ENCODE measurements at places on chromosomes 4 and X. TPM values are rescaled to one million over a fixed set of nuclear protein-coding genes. Genes with fewer than 3 reads are reported as not detected.
A peak's percentile ranks its signal among the peaks of the same experiment; 100 is the strongest.

TXLNG gene
- 22.4 TPM for total RNA-seq

USP26 gene
- total RNA-seq = not detected

DSPP gene
- total RNA-seq = not detected

BGN gene
- total RNA-seq = not detected

APLN gene
- 0.11 TPM for total RNA-seq

GRCh38 chr4:111330786-111331185 is 707.9 kb upstream of the PITX2 start:
- H3K27ac ChIP-seq = no peak overlapping the region
- DNase-seq = no peak
- H3K36me3 ChIP-seq = no peaks in the 10 kb centered on the region
- no peaks in the 10 kb centered on the region for H3K4me1 ChIP-seq
- no peaks in the 10 kb centered on the region for H3K27me3 ChIP-seq

- H3K36me3 ChIP-seq = no peaks in the 10 kb centered on the region
- no peak overlapping the region for H3K27ac ChIP-seq
- H3K4me3 ChIP-seq = no peak overlapping the region
- H3K27me3 ChIP-seq = peaks cover 14% of the 10 kb centered on the region
- H3K4me1 ChIP-seq = peaks cover 6% of the 10 kb centered on the region
- DNase-seq = no peak
These were observed 141.2 kb upstream of the ZIC3 start for GRCh38 chrX:137424679-137425078.

GRCh38 chrX:31213941-31214340 is 142.1 kb upstream of the FTHL17 start:
- DNase-seq = no peak
- H3K4me1 ChIP-seq = no peaks in the 10 kb centered on the region
- no peaks in the 10 kb centered on the region for H3K27me3 ChIP-seq
- H3K36me3 ChIP-seq = no peaks in the 10 kb centered on the region

DNA sequence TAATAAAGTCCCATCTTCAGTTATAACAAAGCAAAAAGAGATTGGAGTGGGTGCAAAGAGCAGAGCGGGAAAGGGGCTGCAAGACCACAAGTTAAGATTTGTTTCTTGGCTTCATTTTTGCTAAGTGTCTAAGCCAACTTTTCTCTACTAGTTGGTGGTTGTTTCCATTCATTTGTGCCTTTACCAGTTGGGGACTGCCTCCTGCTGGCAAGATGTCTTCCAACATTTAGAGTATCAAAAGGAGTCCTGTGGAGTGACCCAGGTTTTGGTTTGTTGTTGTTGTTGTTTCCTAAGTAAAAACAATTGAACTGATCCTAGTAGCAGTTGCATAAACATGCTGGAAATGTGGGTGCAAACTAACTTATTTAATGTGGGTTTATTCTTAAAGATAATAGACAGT is 121.1 kb downstream of the SPATA18 start:
- DNase-seq = no peak
- H3K27me3 ChIP-seq = no peaks in the 10 kb centered on the region
- no peak overlapping the region for H3K4me3 ChIP-seq
- H3K4me1 ChIP-seq = no peaks in the 10 kb centered on the region
- no peak overlapping the region for H3K27ac ChIP-seq

GRCh38 chrX:129981752-129982299 is 609 bp upstream of the BCORL1 start:
- peak overlapping the region; percentile 41 for H3K4me3 ChIP-seq
- H3K36me3 ChIP-seq = no peaks in the 10 kb centered on the region

- H3K27ac ChIP-seq = no peak overlapping the region
- DNase-seq = no peak
- no peaks in the 10 kb centered on the region for H3K4me1 ChIP-seq
- H3K36me3 ChIP-seq = no peaks in the 10 kb centered on the region
- H3K4me3 ChIP-seq = no peak overlapping the region
These were observed 32.1 kb upstream of the PAGE1 start for GRCh38 chrX:49727847-49728246.

GRCh38 chrX:18031726-18032375 is 170.8 kb upstream of the RAI2 start:
- no peak for DNase-seq
- no peak overlapping the region for H3K27ac ChIP-seq
- H3K4me1 ChIP-seq = no peaks in the 10 kb centered on the region
- no peaks in the 10 kb centered on the region for H3K27me3 ChIP-seq
- no peaks in the 10 kb centered on the region for H3K36me3 ChIP-seq
- H3K4me3 ChIP-seq = no peak overlapping the region

DNA sequence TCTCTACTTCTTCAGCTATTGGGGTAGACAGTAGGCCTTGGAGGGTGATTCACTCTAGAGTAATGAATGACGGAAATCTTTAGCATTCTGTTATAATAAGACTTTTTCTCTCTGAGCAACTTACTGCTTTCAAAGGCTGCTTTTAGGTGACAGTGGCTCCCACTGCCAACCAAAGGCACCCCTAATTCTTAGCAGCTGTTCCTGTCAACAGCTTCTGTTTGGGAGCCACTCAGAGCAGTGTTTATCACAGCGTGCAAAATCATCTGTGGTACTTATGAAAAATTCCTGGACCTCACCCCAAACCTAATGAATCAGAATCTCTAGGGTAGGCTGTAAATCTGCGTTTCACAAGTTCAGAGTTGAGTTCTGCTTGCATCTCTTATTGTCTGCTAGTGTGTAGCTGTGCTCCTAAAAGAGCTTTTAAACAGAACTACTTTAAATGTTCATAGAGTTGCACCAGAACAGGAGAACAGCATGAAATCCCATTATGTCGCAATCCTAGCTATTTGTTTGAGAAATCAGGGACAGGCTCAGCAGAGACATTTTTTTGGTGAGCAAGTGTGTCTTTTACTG is 52.8 kb upstream of the POU4F2 start:
- no peaks in the 10 kb centered on the region for H3K4me1 ChIP-seq
- no peaks in the 10 kb centered on the region for H3K27me3 ChIP-seq
- no peak for DNase-seq
- no peaks in the 10 kb centered on the region for H3K36me3 ChIP-seq

GRCh38 chr4:40232610-40233009 is 35.8 kb downstream of the RHOH start:
- peaks cover 9% of the 10 kb centered on the region for H3K36me3 ChIP-seq
- no peaks in the 10 kb centered on the region for H3K27me3 ChIP-seq
- no peak overlapping the region for H3K4me3 ChIP-seq

All from CD8-positive, alpha-beta memory T cell (primary cell).